ENCODE measurements at places on chromosomes 2 and 18.

DNA sequence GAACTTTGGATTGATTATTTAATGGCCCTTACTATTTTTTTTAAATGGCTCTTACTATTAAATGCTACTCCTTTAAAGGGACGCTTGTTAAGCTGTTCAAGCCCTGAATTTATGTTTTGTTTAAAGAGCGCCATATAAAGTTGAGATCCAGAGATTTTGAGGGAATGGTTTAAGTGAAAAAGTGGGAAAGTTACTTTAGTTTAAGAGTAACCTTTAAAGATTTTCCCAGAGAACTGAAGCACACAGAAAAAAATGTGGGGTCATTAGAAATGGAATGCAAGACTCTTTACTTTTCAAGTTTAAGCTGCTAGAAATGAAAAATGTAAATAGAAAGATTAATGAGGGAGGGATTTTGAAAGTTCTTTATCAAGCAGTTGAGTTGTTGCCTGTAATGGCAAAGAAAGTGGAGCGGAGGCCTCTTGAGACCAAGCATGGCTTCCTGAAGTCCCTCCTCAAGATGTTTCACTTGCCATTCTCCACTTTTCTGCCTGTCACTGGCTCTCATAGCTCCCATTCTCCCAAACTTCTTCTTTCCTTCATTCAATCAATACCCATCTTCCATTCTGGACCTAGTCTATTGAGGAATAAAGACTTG is 93.2 kb downstream of the KCNS3 start:
- no peak for DNase-seq

- no peak for DNase-seq
These were observed 93.5 kb upstream of the PARD3B start for GRCh38 chr2:204451766-204452165.

DNA sequence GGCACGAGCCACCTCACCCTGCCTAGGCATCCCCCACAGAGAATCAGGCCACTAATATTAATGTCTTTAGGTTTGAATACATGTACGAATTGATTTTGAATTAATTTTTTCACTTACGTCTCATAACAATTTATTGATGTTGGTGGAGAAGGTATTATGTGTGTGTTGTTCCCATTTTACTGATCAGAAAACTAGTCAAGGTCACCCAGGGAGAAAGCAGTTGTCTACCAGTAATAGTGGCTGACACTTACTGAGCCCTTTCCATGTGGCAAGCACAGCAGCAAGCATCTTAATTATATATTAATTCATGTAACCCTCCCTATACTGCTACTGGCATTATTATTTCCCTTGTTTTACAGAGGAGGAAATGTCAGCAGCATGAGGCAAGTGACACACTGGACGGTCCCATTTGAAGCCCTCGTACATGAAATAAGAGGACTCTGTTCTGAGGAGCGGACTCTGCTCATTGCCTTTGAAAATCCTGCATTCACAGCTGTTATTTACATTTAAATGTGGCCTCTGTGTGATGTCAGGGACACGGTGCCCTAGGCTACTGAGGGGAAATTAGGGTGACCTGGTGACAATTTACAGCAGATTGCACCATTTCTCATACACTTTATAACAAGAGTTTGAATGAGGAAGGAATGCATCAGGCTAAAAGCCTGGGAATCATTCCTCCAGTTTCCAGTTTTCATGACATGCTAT is 30.9 kb upstream of the KCNE4 start:
- DNase-seq = no peak

- no peak for DNase-seq
These were observed 7.8 kb downstream of the MERTK start for GRCh38 chr2:111905990-111906735.

DNA sequence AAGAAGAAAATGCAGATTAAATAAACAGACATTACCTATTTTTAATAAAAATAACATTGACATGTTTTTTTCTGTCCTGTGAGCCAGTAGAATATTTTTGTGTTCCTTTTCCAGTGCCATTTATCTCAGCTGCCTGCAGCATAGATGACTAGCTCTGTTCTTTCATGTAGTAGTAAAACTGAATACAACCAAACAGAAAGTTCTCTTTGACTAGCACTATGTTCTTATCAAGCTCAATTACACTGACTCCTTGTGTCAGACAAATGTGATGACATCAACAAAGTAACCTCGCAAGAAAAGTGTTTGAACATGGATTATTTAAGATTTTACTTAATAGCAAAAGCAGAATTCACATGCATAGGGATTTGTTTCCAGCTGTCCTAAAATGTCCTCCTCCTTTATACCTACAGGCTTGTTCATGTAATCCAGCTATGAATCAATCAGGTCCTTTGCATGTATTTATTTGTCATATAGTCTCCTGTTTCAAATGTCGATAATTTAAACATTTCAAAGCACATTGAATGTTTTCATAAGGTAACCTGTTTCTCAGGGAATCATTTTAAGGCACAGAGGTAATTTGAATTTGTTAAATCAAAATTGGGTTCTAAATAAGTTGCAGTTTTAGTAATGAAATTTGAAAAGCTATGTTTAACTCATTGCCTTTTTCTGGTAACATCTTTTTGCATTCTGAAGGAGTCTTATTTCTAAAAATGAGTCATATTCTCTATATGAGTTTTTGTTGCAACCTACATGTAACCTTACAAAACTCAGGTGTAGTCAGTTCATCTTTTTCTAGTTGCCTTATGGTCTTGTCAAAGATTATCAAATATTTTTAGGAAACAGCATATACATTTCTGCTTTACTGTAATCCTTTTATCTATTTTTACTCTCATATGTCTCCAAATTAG is 215.3 kb upstream of the GULP1 start:
- no peak for DNase-seq

DNA sequence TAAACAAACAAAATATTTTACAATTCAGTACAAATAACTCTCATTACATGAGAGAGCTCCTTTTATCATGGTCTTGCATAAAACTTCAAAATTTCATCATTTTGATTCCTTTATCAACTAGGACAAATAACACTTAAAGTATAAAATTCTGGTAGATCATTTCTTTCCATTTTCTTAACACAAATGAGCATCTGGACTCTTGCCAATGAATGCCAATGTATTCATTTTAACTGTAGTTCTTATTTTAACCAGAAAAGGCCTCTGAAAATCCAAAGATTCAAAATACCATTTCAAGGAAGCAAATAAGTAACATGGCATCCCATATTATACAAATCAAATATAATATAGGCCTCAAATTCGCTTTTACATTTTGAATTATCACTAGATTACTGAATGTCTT is 13.8 kb upstream of the POU3F3 start:
- DNase-seq = no peak

- no peak for DNase-seq
These were observed 273.9 kb upstream of the REV1 start for GRCh38 chr2:99763764-99764163.

DNA sequence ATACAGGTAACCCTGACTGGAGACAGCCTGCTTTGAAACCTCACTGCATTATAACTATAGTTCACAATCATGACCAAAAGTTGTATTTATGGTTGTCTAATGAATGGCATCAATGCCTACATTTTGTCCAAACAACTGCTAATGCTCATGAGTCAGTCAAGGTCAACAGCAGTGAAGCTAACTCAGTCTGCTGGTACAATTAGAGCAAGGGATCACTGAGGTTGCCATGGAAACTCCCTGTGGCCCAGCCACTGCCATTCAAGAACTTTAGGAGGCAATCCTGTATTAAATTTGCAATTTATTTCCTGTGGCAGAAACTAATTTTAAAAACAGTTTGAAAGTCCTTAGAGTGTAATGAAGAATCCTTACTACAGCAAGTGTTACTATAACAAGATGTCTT is 185.1 kb upstream of the SMAD7 start:
- peak; percentile 23 for DNase-seq

DNA sequence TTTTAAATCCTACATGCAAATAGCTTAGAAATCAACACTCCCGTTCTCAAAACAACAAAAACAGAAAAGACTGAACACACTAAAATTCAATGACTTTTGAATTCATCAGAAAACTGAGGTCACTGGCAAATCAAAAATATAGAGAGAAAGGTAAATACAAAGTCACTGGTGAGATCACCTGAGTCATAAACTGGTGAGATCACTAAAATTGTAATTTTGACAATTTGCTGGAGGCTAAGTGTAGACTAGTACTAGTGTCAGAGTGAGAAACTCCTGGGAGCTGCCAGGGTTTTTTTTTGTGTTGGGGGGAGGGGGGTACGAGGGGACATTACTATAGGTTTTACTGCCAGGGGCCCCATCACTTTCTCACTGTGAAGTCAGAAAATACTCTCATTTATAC is 1876.0 kb upstream of the CELF4 start:
- DNase-seq = no peak

DNA sequence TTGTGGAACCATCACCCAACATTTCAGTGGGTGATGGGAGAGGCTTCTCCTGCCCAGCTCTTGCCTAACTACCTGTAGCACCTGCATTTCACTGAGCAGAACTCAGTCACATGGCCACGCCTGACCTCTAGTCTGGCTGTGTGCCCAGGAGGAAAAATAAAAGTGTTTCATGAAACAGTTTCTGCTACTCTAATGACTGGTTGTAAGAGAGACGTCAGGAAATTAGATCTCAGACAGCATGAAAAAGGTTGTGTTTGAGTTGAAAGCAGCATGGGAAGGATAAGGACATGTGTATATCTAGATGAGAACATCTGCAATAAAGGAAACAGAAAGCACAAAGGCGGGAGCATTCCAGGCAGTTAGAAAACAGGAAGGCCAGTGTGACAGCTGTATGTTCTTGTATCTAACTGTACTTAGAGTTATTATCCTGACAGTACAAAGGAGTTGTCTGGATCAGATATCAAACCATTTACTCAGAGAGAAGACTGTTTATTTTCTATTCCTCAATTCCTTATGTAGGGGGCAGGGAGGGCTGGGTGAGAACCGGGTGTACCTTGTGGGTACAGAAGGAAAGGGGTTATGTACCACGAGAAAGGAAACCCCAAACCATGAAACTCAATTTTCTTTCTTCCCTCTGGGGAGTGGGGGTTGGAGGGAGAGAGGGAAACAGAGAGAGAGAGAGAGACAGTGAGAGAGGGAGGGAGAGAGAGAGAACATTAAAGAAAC is 307.4 kb upstream of the VWC2L start:
- DNase-seq = no peak

DNA sequence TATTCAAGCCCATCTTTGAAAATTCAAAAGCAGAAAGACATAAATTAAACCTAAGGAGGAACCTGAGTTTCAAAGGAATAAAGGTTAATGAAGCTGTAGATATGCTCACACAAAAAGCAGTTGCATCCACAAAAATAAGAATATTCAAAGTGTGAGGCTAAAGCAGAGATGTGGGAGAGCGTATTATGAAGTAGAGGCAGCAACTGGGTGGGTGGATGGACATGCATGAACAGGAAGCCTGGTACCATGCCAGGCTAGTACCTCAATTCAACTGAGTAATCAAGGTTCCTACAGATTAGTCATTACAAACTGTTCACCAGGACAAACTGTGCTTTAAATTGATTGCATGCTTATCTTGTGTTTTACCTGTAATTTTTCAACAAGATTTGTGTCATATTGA is 330.0 kb upstream of the PKDCC start:
- no peak for DNase-seq

GRCh38 chr2:160493227-160494028 is at the start of gene RBMS1:
Gene RBMS1 (minus strand): TSS chr2:160493807. CDS start chr2:160493363, 444 bp downstream.
- DNase-seq = peak; percentile 43

DNA sequence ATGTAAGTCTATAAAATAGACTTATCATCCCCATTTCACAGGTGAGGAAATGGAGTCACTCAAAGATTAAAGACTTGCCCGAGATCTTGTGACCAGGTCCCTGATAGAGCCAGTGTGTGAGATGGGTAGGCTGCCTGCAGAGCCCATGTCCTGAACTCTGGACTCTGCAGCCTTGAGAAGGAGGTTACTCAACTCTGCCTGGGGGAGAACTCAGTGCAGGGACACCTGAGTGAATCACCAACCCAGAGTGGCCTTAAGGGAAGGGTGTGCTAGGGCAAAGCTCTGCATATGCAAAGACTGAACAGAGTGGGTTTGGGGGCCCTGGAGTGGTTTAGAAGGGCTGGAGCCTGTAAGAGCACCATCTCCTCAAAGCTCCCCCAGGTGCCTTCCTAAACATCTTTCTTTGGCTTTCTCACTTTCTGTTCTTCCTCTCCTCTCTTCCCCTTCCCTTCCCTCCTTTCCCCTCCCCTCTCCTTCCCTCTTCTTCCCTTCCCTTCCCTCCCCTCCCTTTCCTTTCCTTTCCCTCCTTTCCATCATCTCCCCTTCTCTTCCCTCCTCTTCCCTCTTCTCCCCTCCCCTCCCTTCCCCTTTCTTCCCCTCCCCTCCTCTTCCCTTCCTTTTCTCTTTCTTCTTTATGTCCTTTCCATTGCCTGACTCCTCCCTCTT is 67.6 kb downstream of the CELF4 start:
- DNase-seq = no peak
